ENCODE measurements at places on chromosomes 3 and 15.

DNA sequence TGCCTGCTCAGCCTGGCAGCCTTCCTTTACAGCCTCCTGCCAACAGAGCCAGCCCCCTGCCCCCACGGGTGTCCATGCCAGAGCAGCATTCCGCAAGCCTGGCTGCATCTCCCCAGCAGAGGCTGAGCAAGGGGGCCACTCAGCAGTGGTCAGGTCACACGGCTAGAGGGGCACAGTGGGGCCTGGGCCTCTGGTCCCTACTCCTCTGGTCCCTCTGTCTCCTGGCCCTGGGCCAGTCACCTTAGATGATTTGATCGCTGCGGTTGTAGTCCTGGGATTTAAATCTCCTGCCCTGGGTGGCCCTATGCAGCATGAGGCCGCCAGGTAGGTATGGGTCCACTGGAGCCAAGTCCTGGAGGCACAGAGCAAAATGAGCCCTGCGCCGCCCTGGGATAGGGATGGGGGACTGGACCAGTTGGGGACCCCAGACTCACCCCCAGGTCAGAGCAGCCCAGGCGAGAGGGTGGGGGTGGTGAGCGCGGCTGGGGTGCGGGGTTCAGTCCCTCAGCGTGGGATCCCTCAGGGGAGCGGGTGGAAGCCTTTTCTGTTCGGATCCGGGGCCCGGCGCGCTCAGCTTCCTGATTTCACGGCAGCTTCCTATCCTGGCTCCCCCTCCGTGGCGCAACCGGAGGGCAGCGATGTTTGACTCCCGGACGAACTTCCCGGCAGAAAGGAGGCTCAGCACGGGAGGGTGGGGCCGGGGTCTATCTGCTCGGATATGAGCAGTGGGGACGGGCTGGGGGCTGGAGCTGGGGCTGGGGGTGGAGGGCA is at the start of gene ZBTB47:
Gene ZBTB47, plus strand, starts transcription at position 138 of the 771 bp plus-strand sequence. CDS start 4,659 bp downstream, outside the sequence.
- no peak for DNase-seq
- no peaks in the 10 kb centered on the region for H3K36me3 ChIP-seq
- no peaks in the 10 kb centered on the region for H3K27me3 ChIP-seq
- peak within 1 kb of the TSS; percentile 84 for H3K27ac ChIP-seq
- peak within 1 kb of the TSS; percentile 80 for H3K4me3 ChIP-seq

- no peak for DNase-seq
- no peak overlapping the region for H3K4me3 ChIP-seq
- no peaks in the 10 kb centered on the region for H3K4me1 ChIP-seq
- H3K36me3 ChIP-seq: no peaks in the 10 kb centered on the region
Observed at GRCh38 chr3:44400771-44401170, 62.2 kb downstream of the TCAIM start.

GRCh38 chr15:88649286-88649733 is 10.5 kb downstream of the ISG20 start:
- H3K4me1 ChIP-seq: peaks cover 4% of the 10 kb centered on the region
- no peaks in the 10 kb centered on the region for H3K27me3 ChIP-seq
- H3K4me3 ChIP-seq: no peak overlapping the region
- H3K36me3 ChIP-seq: peaks cover 8% of the 10 kb centered on the region
- DNase-seq: no peak

DNA sequence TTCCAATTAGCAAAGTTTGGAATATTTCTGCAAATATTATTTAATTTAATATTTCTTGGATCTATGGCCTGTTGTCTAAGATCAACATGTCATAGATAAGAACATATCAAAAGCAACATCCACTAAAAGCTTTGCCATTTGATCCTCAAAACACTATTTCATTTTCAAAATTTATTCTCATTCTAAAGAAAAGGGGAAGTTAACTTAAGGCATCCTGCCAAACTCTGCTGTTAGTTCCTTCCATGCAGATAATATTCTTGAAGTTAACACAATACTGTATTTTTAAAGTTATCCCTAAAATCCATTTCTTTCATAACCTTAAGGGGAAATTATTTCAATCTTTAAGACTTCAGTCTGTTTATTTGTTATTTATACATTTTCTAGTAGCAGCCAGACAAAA is 28.2 kb upstream of the GBE1 start:
- no peak for DNase-seq
- no peak overlapping the region for H3K27ac ChIP-seq
- H3K27me3 ChIP-seq: no peaks in the 10 kb centered on the region

- H3K4me3 ChIP-seq: no peak overlapping the region
- H3K4me1 ChIP-seq: peaks cover 100% of the 10 kb centered on the region
- H3K27ac ChIP-seq: peak overlapping the region; percentile 44
- H3K36me3 ChIP-seq: peaks cover 29% of the 10 kb centered on the region
- no peaks in the 10 kb centered on the region for H3K27me3 ChIP-seq
Observed at GRCh38 chr3:71055257-71056001, 528.1 kb downstream of the FOXP1 start.

DNA sequence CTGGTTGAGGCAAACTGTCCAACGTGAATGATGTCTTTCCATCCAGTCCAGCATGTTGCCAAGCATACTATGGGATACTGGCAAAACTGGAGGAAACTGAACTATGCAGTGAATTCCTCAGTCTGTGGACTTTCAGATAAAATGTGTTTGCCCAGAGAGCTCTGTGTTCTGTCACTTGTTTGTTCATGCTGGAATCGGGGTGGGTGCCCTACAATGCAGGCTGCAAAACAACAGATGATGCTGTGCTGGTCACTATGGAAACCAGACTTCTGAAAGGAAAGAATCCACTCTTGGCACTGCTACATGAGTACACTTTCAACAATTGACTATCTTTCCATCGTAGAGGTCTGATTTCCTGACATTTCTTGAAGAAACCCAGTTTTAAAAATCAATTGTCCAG is 272.5 kb upstream of the ARHGEF26 start:
- no peak overlapping the region for H3K4me3 ChIP-seq
- H3K27ac ChIP-seq: no peak overlapping the region
- peaks cover 13% of the 10 kb centered on the region for H3K4me1 ChIP-seq

GRCh38 chr3:184156522-184156955 is 1.4 kb downstream of the DVL3 start:
- peak overlapping the region; percentile 80 for H3K4me3 ChIP-seq
- peak overlapping the region; percentile 94 for H3K27ac ChIP-seq
- no peaks in the 10 kb centered on the region for H3K27me3 ChIP-seq
- H3K4me1 ChIP-seq: peaks cover 72% of the 10 kb centered on the region

- no peak overlapping the region for H3K4me3 ChIP-seq
- DNase-seq: no peak
- H3K27ac ChIP-seq: no peak overlapping the region
- H3K4me1 ChIP-seq: no peaks in the 10 kb centered on the region
Observed at GRCh38 chr3:106824856-106825255, 552.4 kb upstream of the CCDC54 start.

DNA sequence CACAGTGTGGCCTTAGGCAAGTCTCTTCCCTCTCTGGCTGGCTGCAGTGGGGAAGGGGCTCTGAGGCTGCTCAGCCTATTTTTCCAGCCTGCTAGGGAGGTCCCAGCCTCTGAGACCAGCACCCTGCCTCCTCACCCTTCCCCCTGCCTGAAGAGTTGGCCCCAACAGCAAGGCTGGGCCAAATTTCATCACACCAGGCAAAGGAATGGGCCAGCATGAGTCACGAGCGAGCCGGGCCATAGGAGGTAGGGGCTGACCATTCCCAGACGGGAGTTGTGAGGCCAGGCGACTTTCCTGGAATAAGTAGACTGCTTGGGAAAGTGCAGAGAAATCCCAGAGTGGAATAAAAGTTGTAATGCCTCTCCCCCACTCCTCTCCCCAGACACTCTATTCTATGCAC is 5.7 kb upstream of the FBLN2 start:
- H3K27me3 ChIP-seq: peaks cover 25% of the 10 kb centered on the region
- H3K4me1 ChIP-seq: peaks cover 3% of the 10 kb centered on the region
- no peak for DNase-seq
- H3K27ac ChIP-seq: no peak overlapping the region
- H3K36me3 ChIP-seq: no peaks in the 10 kb centered on the region
- no peak overlapping the region for H3K4me3 ChIP-seq

GRCh38 chr3:111963424-111963823 is 15.4 kb upstream of the ABHD10 start:
- H3K27ac ChIP-seq: no peak overlapping the region
- no peaks in the 10 kb centered on the region for H3K4me1 ChIP-seq
- H3K27me3 ChIP-seq: no peaks in the 10 kb centered on the region
- H3K4me3 ChIP-seq: no peak overlapping the region

DNA sequence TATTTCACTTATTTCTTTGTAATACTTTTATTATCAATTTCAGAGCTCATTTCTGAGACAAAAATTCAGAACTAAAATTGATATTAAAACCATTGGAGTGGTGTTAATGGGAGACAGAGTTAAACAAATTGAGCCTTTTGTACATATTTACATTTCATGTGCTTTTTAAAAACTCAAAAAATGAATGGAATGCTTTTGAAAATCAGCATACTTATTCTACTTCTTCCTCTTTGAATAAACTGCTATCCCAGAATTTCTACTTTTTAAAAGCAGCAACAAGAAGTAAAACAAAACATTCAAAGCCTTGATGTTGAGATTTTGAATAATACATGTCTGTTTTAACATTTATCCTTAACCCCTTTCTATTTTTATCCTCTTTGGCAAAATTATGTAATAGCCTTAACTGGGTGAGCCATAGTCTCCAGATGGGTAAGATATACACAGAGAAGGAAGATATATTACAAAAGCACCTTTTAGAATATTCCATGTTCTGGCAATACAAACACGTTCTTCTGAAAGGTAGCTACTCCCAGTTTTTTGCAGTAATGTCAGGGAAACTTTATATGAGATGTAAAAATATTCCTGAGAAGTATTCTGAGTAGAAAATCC is 123.6 kb downstream of the MBNL1 start:
- no peak for DNase-seq
- H3K4me3 ChIP-seq: no peak overlapping the region
- H3K36me3 ChIP-seq: no peaks in the 10 kb centered on the region

DNA sequence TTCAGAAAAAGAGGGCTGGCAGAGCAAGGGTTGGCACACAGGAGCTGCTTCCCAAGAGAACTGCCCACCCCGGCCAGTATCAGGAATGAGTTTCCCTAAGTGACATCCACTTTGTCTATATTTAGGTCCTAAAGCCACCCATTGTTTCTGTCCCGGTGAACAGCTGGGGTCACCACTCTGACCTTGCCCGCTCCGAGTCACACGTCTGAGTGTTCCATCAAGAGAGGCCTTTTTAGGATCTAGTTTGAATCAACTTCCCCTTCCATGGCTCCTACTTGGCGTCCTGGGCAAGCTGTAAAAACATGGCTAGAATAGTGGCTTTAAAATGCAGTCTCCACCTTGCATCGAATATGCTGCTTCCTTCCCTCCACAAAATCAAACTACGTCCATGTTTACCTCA is 109.6 kb upstream of the ARHGEF3 start:
- no peak overlapping the region for H3K27ac ChIP-seq
- no peak overlapping the region for H3K4me3 ChIP-seq
- no peaks in the 10 kb centered on the region for H3K4me1 ChIP-seq
- H3K36me3 ChIP-seq: peaks cover 12% of the 10 kb centered on the region
- H3K27me3 ChIP-seq: no peaks in the 10 kb centered on the region

GRCh38 chr3:165195241-165195639 is 944 bp downstream of the SLITRK3 start:
- peaks cover 8% of the 10 kb centered on the region for H3K4me1 ChIP-seq
- H3K27ac ChIP-seq: peak overlapping the region; percentile 67
- peaks cover 12% of the 10 kb centered on the region for H3K27me3 ChIP-seq
- H3K4me3 ChIP-seq: peak overlapping the region; percentile 12

DNA sequence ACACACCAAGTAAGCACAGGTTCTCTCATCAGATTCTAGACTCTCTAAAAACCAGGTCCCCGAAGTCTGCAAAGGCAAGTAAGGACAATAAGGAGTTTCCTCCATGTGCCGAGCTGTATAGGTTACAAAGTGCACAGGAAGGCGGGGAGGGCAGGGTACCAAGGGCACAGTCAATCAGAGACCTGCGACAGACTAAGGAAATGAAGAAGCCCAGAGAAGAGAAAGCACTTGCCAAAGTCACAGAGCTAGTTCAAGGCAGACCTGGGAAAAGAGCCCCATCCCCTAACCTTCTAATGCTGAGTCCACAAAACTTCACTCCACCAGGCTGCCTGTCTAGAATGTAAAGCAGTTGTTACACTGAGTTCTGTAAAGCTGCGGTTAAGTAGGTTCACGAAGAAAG is 1.7 kb downstream of the SEC13 start:
- DNase-seq: no peak
- H3K36me3 ChIP-seq: peaks cover 50% of the 10 kb centered on the region
- peaks cover 7% of the 10 kb centered on the region for H3K4me1 ChIP-seq
- no peak overlapping the region for H3K27ac ChIP-seq

- H3K36me3 ChIP-seq: no peaks in the 10 kb centered on the region
- H3K4me3 ChIP-seq: no peak overlapping the region
- H3K27me3 ChIP-seq: no peaks in the 10 kb centered on the region
- DNase-seq: no peak
- no peak overlapping the region for H3K27ac ChIP-seq
Observed at GRCh38 chr3:123562547-123562946, 22.3 kb downstream of the HACD2 start.

DNA sequence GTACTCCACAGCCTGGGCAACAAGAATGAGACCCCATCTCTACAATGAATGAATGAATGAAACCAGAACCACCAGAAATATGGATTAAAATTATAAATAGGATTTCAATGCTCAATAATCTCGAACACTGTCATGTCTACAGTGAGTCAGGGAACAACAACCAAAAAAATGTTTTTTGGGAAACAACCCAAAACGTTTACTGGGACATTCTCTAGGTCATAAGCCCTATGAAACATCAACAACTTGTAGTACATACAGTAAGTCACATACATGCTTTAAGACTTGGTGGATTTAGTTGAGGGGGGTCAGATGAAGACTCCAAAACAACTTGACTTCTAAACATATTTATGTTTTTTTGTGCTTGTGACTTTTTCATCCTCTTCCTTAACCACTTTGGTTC is 511.2 kb downstream of the FOXP1 start:
- peak overlapping the region; percentile 99 for H3K27ac ChIP-seq
- no peak for DNase-seq
- no peak overlapping the region for H3K4me3 ChIP-seq

- H3K27ac ChIP-seq: no peak overlapping the region
- no peak for DNase-seq
- no peaks in the 10 kb centered on the region for H3K27me3 ChIP-seq
- H3K36me3 ChIP-seq: peaks cover 42% of the 10 kb centered on the region
- H3K4me1 ChIP-seq: peaks cover 28% of the 10 kb centered on the region
- H3K4me3 ChIP-seq: no peak overlapping the region
Observed at GRCh38 chr15:90881181-90881977, 2.9 kb upstream of the FES start.

DNA sequence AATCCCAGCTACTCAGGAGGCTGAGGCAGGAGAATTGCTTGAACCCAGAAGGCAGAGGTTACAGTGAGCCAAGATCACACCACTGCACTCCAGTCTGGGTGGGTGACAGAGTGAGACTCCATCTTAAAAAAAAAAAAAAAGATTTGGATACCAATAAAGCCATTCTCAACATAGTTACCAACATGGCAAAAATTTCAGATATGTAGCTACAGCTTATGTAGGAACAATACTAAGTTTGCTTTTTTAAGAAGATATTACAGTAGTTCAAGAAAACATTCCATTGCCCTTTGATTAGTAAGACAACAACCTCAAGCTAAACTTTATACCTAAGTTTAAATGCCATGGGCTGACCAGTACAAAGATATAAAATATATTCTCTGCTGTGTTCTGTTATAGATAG is 34.4 kb downstream of the ZNF106 start:
- H3K27me3 ChIP-seq: no peaks in the 10 kb centered on the region
- peak overlapping the region; percentile 53 for H3K4me3 ChIP-seq
- DNase-seq: no peak
- peaks cover 2% of the 10 kb centered on the region for H3K36me3 ChIP-seq
- peaks cover 5% of the 10 kb centered on the region for H3K4me1 ChIP-seq
- peak overlapping the region; percentile 87 for H3K27ac ChIP-seq

- no peak overlapping the region for H3K27ac ChIP-seq
- no peaks in the 10 kb centered on the region for H3K27me3 ChIP-seq
- H3K36me3 ChIP-seq: no peaks in the 10 kb centered on the region
- peaks cover 4% of the 10 kb centered on the region for H3K4me1 ChIP-seq
Observed at GRCh38 chr15:88243895-88244787, 12.4 kb downstream of the NTRK3 start.

- H3K27me3 ChIP-seq: no peaks in the 10 kb centered on the region
- H3K36me3 ChIP-seq: no peaks in the 10 kb centered on the region
- H3K27ac ChIP-seq: no peak overlapping the region
- no peaks in the 10 kb centered on the region for H3K4me1 ChIP-seq
Observed at GRCh38 chr15:62464705-62465104, 299.6 kb upstream of the C2CD4B start.

All from esophagus squamous epithelium (tissue), 5 donors.